Posterior cingulate gyrus (tissue), 11 donors: ENCODE measurements at places on chromosomes 4 and X.
A peak's percentile ranks its signal among the peaks of the same experiment; 100 is the strongest.

GRCh38 chr4:76723373-76723772 is 174.6 kb downstream of the SOWAHB start:
- DNase-seq = no peak

GRCh38 chrX:35819241-35819640 is 21.1 kb downstream of the MAGEB16 start:
- no peak for DNase-seq

- no peak for DNase-seq
These were observed 67.7 kb upstream of the HS3ST1 start for GRCh38 chr4:11496351-11496829.

DNA sequence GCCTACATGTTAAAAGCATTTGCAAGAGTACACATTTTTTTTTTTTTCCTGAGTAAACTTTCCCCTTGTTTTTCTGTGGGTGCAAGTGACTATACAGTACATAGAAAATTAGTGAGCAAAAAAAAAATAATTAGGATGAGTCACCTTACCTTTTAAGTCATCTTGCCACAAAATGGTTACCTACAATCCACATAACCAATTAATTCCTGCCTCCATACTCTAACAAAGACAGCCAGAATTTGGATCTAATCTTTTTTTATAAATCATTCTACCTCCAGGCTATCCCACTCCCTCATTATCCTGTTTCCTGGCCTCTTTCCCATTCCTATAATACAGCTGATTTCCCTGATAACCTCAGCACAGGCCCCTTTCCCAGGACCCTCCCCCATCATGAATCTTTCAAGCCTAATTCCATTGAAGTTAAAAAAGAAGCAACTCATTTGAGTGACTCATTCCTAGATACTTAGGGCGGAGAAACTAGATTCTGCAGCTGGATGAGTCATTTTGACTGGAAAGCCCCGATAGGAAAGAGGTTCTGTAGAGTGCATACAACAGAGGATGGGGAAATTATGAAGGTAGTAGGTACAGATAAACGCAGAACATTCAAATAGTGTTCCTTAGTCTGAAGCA is 128.2 kb downstream of the C4orf51 start:
- DNase-seq = no peak

DNA sequence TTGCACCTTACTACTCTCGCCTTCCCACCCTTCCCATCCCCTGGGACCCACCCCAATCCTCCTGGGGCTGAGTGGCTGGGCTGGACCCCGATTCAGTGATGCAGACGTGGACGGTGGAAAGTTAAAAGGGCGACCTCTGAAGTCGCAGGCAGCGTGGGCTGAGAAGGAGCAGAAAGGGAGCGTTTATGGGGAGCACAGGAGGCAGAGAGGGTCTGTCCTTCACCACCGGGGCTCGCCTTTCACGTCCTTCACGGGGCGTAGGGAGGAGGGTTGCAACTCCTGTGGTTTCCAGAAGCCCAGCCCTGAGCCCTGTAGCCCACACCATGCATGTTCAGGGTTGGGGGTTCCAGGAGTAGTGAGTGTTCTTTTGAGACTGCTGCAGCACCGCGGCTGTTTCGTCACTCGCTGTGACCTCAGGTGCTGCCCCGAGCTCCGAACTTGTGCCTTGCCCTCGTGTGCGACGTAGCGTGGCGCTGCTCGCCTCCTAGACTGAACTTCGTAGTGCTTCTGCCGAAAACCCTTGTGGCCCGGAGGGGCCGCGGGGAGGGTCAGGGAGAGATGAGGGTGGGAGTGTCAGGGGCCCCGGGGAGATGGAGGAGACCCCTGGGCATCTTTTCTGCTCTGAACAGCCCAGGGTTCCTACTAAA is 1.6 kb downstream of the NHS start:
- DNase-seq = peak; percentile 2

DNA sequence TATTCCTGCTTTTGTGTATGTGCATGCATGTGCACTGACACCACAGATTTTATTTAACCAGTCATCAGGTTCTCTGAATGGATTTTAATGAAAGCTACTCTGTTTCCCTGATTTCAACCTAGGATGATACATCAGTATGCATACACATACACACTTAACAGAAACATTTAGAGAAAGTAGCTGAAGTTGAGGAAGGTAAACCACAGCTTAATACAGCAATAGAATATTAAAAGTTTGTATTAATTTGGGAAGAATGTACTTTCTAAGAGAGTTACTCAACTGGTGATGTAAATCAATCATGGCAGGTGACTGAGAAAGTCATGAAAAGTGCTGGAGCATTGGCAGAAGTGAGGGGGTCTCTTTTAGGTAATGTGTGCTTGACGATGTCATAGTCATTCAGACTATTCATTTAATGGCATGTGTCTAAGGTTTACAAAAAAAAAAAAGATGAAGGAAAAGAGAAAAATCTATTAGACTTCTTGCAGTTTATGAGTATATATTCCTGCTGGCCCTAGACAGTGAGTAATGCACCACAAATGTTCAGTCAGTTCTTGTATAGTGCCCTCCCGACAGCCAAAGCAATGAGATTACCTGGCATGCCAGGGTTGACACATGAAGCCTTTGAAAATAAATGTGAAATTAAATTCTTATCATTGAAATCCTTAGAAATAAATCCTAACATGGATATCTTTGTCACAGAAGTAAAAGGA is 187.6 kb downstream of the RAPGEF2 start:
- no peak for DNase-seq

DNA sequence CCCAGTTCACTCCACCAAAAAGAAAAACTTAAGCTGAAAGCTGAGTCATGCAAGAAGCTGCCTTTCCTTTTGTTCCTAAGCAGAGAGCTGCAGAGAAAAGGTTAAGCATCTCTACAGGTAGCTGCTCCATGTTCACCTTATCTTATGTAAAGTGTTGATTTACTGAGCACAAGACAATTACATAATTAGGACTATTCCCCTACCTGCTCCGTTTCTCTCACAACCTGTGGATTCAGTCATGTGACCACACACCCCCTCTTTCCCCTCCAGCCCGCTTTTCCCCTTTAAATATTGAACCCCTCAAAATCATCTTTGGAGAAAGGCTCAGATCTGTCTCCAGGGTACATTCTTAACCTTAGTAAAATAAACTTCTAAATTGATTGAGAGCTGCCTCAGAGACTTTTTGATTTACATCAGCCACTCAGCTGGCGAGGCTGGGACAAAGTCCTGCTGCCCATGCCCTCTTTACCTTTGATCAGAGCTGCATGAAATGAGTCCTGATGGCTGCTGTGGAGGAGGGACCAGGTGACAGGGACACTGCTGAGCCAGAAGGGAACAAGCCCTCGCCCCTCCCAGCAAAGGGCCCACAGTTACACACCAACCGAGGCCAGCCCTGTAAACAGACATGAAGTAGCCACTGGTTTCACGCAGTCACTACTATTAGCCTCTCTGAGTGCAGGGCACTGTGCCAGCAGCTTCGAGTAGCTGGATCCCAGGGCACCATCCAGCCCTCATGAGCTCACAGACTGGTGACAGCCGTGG is 53.9 kb upstream of the C4orf50 start:
- DNase-seq = no peak

DNA sequence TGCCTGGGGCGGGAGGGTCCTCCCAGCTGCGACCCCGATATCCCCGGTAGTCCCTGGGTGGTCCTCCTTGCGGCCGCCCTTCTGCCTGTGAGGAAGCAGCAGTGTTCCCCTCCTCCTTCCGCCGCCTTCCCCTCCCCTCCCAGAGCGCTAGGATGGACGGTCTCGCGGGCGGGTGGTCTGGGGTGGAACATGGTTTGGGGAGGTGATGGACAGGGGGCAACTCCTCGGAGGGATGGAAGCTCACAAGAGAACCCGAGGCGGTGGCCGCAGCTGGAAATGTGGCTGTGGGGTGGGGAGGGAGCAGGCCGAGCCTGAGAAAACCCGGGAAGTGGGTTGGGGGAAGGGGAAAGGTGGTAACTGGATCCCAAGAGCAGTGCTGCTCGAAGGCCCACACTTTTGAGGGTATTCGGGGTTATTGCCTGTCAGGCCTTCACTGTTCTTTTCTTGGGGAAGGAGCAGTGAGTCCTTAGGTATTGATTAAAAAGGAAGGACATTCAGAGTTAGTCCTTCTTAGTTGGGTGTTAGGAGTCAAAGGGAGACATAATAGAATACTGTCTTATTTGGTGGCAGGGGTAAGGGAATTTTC is 581 bp downstream of the UBE2K start:
- peak; percentile 56 for DNase-seq

GRCh38 chr4:4269331-4269731 is 20.6 kb downstream of the LYAR start:
- DNase-seq = no peak

- DNase-seq = no peak
These were observed 45.8 kb downstream of the TET2 start for GRCh38 chr4:105192474-105192873.

GRCh38 chr4:174069848-174070330 is 213.6 kb downstream of the FBXO8 start:
- no peak for DNase-seq

DNA sequence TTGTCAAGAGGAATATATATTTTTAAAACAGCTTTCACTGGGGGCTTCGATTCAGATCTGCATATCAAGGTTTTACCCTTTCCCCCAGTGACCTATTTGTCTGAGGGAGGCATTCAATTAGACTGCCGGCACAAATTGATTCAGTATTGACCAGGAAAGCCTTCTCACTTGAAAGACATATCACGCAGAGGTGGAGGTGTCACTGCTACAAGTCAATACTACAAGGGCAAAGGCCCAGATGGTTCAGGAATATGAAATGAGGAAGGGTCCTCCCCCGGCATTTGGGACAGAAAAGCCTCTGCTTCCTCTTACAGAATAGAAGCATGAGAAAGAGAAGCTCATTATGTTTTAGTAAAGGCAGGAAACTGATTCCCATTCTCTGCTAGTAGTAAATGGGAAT is 383.6 kb downstream of the HNRNPD start:
- DNase-seq = no peak

DNA sequence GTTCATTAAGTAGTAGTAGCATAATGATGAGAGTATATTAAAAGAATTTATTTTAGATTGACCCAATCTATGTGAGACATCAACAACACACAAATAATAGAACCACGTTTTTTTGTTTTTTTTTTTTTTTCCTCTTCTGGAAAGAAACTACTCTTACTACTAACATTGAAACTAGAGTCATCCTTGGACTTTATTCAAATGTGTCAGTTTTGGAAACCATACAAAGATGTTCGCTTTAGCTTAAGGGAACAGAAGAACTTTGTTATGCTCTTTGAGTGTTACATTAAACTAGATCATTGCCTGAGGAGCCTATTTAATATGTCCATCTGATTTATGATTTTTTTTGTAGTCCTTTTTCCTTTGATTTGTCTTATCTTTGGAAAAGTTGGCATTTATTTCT is 166.7 kb downstream of the RPA4 start:
- no peak for DNase-seq

GRCh38 chr4:58491620-58492019 is 1381.4 kb upstream of the IGFBP7 start:
- no peak for DNase-seq

DNA sequence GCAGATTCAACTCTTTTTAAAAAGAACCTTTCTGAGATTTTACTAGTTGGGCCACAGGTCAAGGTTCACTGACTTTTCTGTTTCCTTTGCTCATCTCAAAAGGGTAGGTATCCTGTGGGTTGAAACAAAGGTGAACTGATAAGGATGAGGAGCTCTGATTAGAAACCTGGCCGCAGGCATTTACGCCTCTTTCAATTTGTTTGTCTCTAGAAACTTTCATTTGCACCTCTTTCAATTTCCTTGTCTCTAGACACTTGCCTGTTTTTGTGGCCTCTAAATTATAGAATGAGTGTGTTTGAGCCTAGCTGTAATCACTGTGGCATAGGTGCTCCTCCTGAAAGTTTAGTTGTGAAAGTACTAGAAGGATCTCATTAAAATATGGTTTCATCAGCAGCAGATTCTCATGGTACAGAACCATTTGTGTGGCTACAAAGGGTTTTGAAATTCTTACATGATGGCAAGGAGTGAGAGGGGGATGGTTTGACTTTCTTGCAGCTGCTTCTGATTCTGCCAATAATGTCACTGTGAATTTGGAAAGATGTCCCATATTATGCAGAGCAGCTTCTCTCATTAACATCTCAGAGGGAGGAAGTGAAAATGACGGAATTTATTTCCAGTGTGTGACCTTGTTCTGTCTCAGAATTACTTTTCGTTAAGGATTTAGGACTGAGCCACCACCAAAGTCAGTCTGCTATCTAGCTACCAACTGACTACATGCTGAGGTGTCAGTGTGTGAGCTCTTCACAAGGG is 142.2 kb downstream of the SH2D1A start:
- DNase-seq = no peak

GRCh38 chr4:113978561-113979147 is 793 bp downstream of the ARSJ start:
- DNase-seq = no peak

GRCh38 chr4:184215709-184216328 is 1.9 kb downstream of the ENPP6 start:
- DNase-seq = no peak

GRCh38 chr4:10101671-10102473 is 14.7 kb downstream of the WDR1 start:
- peak; percentile 52 for DNase-seq

DNA sequence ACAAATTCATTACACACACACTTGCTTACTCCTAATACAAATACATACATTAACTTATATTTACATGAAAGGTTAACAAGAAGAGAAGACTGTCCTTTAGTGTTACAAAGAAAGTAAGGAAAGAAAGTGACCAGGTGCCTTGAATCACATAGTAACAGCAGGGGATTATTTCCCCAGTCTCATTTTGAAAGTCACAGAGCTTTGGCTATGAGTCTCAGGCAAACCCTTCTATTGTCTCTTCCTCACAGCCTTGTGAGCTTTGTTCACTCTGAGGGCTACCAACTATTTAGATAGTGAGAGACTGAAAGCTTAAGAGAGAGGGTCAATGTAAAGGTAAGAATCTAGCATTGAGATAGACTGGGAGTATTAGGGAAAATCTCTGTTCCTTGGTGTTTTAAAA is 161.6 kb downstream of the NPNT start:
- no peak for DNase-seq

- DNase-seq = no peak
These were observed 142.2 kb downstream of the HS3ST1 start for GRCh38 chr4:11286533-11286932.

DNA sequence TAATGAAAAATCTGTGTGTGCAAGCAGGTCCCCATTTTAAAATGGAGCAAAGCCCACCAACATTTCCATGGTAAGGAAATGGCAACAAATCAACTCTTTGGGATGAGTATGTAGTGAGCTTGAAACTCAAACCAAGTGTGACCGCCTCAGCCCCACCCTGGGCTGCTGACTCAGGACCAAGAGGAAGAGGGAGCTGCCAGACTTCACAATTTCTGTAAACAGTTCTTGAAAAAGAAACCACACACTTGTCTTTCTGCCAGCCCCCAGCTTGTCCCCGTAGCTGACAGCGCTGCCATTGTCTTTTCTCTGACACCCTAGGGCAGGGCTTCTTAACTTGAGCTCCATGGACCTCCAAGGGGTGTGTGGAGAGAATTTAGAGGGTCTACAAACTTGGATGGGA is 10.3 kb downstream of the RTL5 start:
- no peak for DNase-seq

- no peak for DNase-seq
These were observed 52.6 kb downstream of the LIMCH1 start for GRCh38 chr4:41590591-41590990.

DNA sequence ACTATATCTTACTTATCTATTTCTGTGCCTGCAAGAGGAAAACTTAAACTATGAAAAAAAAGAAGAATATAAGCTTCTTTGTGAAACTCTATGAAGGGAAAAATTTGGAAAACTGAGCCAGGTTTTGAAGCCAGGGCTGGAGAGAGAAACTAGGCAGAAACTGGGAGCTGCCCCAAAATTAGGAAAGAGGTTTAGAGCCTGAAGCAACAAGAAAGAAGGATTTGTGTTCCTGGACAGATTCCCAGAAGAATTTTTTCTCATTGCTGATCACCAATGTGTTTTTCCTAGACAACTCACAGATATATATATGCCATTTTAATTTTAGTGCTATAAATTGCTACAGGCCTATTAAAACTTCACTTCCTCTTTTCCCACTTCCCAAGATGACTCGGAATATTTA is 245.0 kb upstream of the GEMIN8 start:
- no peak for DNase-seq
